ENCODE measurements at places on chromosomes 2 and 18.

- no peak for DNase-seq
Observed at GRCh38 chr18:12540751-12541150, 117.2 kb downstream of the SPIRE1 start.

DNA sequence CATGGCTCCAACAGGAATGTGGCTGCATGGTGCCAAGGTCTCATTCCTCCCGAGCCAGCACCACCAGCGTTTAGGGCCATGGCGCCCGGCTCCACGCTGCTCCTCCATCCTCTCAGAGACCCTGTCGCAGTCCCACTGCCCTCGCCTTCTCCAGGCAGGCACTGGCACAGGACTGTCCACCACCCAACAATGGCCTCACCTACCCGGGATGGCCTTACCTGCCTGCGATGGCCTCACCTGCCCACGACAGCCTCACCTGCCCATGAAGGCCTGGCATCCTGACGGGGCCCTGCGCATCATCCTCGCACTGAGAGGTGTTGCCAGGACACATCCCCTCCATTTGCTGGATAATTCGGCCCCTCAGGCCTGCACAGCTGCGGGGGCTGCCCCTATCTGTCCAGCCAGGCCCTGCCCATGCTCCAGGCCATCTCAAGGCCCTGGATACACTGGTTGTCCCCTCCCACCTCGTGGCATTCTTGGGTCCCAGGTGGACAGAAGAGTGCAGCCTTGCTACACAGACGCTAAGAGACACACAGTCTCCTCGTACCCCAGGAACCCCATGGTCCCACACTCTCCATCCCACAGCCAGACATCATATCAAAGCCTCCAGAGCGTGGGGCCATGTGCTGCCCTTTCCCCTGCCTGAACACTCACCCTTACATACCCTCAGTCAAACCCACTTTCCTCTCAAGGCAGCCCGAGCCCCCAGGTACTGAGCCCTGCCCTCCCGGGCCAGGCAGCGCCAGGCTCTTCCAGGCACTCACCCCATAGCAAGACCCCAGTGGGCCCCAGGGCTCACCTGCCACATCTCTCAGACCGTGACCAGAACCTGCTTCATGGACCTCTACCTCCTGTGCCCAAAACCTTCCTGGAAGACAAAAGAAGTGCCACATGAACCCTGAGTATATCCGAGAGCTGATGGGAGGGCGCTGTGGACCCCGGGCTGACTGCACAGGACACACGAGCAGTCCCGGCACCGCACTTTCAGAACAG is 268.6 kb downstream of the EIPR1 start:
- no peak for DNase-seq

DNA sequence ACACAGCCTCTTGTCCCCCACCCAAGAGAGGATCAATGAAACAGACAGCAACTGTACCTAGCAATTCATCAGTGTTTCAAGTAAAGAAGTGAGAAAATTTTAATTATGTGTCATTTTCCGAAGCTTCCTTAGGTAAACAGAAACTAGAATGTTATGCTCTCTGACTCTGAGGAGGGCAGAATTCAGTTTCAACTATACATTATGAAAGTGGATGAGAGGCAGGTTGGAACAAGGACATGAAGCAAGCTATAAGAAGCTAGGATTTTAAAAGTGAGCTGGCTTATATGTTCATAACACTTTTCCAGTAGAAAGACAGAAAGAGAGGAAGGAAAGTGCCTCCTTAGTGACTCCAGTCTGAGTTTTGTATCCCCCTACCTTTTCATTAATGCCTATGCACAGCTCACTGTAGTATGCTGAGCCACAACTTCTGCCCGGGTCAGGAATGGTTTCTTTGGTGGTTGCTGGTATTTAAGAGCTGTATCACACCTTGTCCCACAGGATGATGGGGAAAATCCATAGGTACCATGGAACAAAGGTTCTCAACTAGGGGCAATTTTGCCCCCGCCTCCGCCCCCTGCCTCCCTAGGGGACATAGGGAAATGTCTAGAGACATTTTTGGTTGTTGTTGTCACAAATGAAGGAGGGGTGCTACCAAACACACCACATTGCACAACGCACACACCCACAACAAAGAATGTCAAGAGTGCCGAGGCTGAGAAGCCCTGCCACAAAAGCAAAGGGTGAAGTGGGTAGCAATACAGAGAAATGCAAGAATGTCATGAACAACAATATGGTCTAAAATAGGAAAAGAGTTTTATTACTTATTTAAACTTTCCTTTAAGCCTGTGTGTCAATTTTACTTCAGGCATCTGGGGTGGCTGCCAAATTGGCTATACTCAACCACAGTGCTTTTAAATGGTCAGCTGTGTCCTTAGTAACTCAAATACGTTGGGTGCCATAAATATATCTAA is 161.0 kb upstream of the ZFP36L2 start:
- DNase-seq: no peak

- no peak for DNase-seq
Observed at GRCh38 chr2:62724886-62725711, 19.6 kb downstream of the EHBP1 start.

Measured in stimulated activated CD8-positive, alpha-beta memory T cell treated with anti-CD3 and anti-CD28 coated beads, Interleukin-12 subunit alpha, Interleukin-12 subunit beta, amount 100 ng/mL, for 1 hour (primary cell).